ENCODE measurements at places on chromosomes 6 and 20.

GRCh38 chr6:56649053-56649769, 6.5 kb upstream of the DST start:
- no peak for DNase-seq

DNA sequence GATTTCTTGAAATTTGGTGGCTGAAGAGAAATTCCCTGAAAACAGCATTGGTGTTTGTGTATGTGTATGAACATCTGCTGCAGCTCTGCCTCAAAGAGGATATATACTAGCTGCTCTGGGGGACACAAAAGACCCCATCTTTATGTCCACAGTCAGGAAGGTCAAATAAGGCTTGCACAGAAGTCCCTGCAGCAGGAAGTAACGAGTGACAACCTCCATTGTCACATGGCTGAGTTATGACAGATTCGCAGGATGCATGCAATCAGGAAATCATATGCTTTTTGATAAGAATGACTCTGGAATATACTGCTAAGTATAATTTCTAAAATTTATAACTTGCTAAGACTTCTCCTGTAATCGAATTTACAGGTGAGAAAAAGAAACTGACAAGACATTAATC, 225.9 kb upstream of the CST7 start:
- DNase-seq, result no peak

DNA sequence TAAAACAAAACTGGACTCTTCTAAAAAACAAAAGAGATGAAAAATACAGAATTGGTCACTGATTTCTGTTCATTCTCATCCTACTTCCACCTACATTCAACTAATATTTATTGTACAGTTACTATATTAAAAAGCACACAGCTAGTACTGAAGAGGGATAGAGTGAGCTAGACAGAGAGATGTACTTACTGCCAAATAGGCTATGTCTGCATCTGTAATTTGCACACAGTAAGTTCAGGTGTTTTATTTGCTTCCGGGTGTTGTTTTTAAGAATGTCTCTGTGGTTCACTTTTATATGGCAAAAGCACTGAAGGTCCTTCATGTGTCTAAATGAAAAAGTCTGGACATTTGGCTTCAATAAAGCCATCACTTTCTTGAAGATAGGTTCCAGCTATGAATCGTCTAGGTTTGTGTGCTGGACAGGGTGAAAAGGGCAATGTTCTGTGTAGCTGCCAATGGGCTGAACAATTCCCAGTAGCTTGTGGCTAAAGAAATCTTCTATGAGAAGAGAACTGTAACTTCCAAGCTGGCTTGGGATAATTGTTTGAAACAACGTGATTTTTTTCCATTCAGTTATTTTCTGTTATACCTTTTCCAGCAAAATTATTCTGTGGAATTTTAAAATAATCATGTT, 47.3 kb downstream of the EPB41L2 start:
- no peak for DNase-seq

DNA sequence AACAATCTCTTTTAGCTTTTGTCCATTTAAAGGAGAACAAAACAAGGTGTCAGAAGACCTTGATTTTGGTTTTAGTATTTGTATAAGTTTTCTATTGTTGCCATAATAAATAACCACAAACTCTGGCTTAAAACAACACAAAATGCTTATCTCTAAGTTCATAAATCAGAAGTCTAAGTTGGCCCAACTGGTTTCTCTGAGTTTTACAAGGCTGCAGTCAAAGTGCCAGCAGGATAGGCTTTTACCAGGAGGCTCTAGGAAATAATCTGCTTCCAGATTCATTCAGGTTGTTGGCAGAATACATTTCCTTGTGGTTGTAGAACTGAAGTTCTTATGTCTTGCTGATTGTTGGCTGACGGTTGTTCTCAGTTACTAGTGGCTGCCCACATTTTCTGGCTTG, 147.2 kb upstream of the HMGCLL1 start:
- DNase-seq, result no peak

- no peak for DNase-seq
Measured at GRCh38 chr6:5305968-5306626, 44.8 kb downstream of the FARS2 start.

DNA sequence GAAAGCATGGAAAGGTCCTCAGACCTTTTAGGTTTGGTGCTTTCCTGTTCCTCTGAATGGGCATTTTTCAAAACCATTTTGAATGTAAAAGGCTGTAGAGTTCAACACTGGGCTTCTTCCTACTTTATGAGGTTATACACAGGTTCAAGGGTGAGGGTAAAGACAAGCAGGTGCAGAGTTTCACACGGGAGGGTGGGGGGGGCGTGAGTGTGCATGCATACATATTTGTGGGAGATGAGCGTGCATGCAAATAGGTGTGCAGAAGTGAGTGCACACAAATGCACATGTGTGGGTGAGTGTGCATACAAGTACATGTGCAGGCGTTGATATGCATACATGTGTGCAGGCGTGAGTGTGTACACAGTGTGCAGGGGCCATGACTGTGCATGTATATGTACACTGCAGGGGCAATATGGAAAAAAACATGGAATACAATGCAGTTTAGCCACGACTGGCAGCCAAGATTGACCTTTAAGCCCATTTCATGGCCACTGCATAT, 183.1 kb downstream of the GMPR start:
- no peak for DNase-seq

GRCh38 chr6:43812850-43813578, 43.0 kb downstream of the VEGFA start:
- DNase-seq, result no peak

- DNase-seq, result no peak
Measured at GRCh38 chr6:134628154-134628553, 310.2 kb upstream of the SGK1 start.

- DNase-seq, result no peak
Measured at GRCh38 chr20:757506-757905, 10.8 kb downstream of the SLC52A3 start.

- no peak for DNase-seq
Measured at GRCh38 chr6:116287689-116288282, 8.1 kb upstream of the TSPYL1 start.

DNA sequence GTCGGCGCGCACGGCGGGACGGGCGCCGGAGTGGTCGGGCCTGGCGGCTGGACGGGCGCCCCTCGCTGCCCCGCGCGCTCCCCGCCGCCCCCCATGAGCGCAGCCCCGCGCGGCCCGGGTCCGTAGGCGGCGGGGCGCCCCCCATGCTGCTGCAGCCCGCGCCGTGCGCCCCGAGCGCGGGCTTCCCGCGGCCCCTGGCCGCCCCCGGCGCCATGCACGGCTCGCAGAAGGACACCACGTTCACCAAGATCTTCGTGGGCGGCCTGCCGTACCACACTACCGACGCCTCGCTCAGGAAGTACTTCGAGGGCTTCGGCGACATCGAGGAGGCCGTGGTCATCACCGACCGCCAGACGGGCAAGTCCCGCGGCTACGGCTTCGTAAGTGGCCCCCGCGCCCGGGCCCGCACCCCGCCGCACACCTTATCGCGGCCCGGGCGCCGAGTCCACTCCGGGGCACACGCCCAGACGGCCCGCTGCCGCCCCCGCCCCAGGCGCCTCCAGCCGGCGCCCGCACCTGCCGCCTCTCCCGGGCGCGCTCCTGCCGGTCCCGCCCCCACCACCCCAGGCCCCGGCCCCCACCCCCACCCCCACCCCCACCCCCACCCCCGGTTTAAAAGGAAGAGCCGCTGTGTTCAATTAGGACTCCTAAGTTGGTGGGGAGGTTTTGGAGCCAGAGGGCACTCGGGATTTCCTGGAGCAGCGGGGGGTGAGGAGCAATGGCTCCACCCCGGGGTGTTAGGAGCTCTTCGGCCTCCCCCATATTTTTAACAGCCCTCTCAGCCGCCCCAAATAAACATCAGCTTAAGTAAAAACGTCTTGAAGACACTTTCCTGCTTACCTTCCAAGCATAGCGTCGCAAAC, 474 bp downstream of the RBM38 start:
- no peak for DNase-seq

DNA sequence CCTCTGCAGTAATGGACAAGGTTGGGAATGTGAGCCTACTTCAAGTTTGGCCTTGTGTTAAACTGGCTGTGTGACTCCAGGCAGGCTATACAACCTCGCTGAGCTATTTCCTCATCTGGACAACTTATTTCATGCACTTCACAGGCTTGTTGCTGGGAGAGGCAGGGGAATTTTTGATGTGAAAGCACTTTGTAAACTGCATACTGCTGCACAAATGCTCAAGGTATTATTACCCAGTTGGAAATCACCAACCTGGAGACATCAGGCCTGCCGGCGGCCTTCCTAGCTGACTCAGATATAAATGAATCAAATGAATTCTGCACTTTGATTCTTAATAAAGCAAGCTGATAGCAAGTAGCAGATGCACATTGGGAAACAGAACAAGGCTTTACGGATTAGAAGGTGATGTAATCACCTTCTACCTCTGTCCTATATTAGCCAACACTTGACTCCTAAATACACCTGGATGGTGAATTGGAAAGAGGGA, 10.1 kb downstream of the JARID2 start:
- DNase-seq, result no peak

GRCh38 chr6:97205966-97206365, 77.0 kb downstream of the MMS22L start:
- no peak for DNase-seq

DNA sequence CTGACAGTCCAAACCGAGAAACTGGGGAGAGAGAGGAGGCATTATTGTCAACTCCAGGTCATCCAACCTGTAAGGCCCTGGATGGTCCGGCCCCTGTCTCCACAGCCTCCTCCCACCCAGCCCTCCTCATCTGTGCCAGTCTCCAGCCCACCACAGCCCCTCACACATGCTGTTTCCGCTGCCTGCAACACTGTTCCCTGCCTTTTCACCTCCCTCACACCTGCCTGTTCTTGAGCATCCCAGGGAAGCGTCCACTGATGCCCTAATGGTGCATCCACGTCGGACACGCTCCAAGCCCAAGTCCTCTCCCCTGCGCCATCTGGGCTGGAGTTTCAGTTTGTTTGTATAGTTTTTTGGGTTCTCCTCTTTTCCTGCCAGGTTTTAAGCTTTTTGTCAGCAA, 52.0 kb downstream of the BMP7 start:
- no peak for DNase-seq

DNA sequence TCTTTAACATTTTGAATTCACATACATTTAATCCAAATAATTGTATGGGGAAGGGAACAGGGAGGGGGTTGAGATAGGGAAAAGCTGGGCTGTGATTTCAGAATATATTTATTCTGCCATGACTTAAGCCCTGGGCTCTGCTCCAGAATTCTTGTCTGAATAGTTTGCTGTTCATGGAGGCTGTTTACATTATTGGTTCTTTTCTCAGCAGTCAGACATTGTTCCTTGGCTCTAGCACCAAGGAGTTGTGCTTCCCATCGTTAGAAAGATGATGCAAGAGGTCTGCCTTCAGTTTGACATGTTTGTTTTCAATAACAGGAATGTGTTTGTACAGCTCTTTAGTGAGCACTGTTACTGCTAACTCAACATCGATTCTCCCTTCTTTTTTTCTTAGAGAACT, 198.8 kb upstream of the CDYL start:
- no peak for DNase-seq

- no peak for DNase-seq
Measured at GRCh38 chr6:159871241-159871640, 19.5 kb upstream of the MAS1 start.

- no peak for DNase-seq
Measured at GRCh38 chr6:111653434-111653833, 47.8 kb upstream of the TRAF3IP2 start.

Data from keratinocyte (primary cell).